ENCODE measurements at places on chromosomes 16 and 17.

DNA sequence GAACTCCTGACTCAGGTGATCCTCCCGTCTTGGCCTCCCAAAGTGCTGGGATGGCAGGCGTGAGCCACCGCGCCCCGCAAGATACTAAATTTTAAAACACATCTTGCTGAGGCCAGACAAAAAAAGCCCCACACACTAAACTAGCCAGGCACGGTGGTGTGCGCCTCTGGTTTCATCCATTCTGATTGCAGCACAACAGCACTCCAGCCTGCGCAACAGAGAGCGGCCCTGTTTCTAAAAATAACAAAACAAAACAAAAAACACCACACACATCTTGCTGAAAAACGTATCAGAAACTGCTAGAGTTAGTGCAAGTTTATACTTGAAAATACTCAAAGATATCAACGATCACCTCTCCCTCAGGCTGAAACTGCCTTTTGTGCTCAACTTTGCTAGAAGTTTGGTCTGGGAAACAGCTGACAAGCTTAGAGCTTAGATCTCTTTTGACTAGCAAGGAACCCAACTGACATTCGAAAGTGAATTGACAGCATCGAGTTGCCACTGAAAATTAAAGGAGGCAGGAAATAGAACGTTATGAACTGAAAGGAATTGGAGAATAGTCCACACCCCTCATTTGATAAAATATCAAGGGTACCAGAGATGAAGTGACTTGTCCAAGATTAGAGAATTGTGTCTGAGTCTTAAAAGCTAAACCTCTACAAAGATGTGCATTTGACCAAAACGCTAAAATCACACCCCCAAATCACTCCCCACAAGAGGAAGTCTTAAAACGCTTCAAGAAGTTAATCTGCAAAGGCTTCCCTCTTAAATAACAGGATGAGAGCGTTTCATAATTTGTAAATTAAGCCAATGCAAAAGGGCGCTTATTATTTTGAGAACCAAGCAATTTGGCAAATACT is 908 bp downstream of the COG4 start:
- DNase-seq, result no peak

DNA sequence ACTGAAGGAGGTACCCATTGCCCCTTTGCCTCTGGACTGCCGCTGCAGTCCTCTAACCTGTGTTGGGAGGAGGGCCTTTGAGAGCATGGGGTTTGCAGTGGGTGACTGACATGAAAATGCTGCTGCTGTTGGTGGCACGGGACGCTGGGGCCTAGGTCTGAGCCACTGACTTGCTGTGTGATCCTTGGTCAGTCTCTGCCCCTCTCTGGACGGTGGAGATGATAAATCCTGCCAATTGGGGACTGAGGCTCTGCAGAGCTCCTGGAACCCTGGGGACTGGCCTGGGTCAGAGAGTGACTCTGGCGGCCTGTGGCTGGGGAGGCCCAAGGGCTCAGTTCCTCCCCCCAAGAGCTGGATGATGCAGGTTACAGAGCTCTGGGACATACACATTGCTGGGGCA is 6.1 kb upstream of the PYDC1 start:
- DNase-seq, result no peak

- no peak for DNase-seq
These were observed 2.0 kb downstream of the AKAP10 start for GRCh38 chr17:19975601-19976000.

DNA sequence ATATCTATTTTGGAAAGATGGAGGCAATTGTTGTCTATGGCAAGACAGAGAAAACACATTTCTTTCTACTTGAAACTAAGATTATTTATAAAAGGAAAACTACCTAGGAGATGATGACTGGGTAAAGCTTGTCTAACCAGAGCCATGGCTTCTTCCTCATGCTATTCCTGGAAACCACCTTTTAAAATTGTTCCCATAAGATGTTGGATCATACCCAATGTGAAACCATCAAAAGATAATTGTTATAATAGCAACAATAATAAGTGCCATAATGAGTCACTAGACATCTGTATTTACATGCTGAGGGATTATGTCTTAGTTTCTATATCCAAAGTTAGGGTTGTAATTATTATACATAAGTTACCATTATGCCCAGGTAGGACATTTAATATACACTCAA is 428.4 kb downstream of the KCNJ2 start:
- DNase-seq, result no peak

GRCh38 chr16:50530277-50531236 is 17.6 kb upstream of the NKD1 start:
- no peak for DNase-seq

DNA sequence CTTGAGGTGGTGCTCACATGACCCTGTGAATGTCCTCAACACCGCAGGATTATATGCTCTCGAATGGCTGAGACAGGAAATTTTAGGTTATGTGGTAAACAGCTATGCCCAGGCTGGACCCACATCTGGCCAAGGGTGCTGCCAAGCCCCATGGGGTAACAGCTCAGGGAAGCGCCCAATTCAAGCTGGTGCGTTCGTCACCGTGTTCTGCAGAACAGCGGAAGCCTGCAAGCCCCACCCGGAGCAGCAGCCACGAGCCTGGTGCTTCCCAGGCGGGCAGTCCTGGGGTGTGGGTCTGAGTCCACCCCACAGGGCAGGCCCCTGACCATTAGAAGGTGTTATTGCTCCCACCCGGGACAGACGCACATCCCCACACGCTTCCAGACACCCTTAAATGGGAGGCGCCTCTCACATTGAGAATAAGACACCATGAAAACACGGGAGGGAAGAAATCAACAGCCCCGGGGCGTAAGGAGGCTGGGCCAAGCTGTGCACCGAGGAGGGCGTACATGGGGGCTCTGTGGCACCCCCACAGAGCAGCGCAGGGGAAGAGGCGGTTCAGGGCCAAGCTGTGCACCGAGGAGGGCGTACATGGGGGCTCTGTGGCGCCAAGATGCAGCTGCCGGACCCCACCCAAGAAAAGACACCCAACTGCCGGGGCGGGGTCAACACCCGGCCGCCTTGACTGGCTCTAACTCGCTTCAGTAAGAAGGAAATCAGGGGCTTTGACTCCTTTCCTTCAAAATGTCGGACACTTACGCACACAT is 2.9 kb upstream of the CYBA start:
- no peak for DNase-seq
